HCT116 (cell line): ENCODE measurements at places on chromosomes 2 and 18. TPM values are rescaled to one million over a fixed set of nuclear protein-coding genes. Genes with fewer than 3 reads are reported as not detected.
A peak's percentile ranks its signal among the peaks of the same experiment; 100 is the strongest.

REG1B gene
- total RNA-seq, result 4.2 TPM

ALPP gene
- 0.34 TPM for total RNA-seq

NAT8 gene
- total RNA-seq, result not detected

STK25 gene
- 160 TPM for total RNA-seq

- H3K4me3 ChIP-seq, result no peak overlapping the region
- H3K4me1 ChIP-seq, result no peaks in the 10 kb centered on the region
- no peak for DNase-seq
- no peaks in the 10 kb centered on the region for H3K36me3 ChIP-seq
- no peak overlapping the region for H3K27ac ChIP-seq
- H3K27me3 ChIP-seq, result 0 out of 2 replicates have a peak, but pooled peaks cover 9% of the 10 kb centered on the region
Measured at GRCh38 chr2:164335947-164336346, 285.3 kb downstream of the GRB14 start.

DNA sequence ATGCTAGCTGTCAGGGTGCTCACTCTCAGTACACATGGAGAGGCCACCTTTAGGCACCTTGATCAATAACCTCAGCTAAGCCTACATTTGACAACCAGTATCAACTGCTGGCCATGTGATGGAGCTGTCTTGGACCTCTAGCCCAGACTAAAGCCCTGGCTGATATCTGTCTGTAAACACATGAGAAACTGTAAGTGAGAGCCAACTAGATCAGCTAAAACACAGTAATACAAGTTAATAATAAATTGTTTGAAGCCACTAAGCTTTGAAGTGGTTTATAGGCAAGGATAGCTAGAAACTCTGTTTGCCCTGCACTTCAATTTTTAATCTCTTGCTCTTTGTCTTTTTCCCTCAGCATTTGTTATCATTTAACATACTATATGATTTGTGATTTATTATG, 407.1 kb downstream of the SPAG16 start:
- H3K27me3 ChIP-seq, result no peaks in the 10 kb centered on the region
- H3K4me3 ChIP-seq, result no peak overlapping the region
- DNase-seq, result no peak
- no peak overlapping the region for H3K27ac ChIP-seq

DNA sequence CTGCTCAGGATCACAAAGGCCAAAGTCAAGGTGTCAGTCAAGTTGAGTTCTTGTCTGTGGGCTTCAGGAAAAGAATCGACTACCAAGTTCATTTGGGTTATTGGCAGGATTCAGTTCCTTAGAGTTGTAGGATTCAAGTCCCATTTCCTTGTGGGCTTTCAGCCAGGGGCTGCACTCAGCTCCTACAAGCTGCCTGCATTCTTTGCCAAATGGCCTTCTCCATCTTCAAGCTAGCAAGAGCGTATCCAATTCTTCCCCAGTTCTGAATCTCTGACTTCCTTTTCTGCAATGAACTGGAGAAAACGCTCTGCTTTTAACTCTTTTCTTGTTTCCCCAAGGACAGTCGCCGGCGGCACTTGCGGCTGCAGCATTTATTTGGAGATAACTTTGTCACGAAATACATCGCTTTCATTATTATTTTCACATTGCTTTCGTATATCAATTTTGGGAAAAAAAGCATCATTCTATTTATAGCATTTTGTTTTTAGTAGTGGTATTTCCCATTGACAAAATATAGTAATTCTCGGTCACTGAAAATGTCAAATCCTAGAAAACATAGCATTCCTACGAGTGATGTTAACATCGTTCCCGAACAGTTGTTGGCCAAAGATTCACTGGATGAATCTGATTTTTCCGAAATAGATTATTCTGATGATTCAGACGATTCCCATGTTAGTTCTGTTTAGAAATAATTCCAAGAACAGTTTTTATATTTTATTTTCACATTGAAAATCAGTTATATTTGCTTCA, 59.6 kb upstream of the SERPINE2 start:
- H3K36me3 ChIP-seq, result no peaks in the 10 kb centered on the region
- H3K4me3 ChIP-seq, result no peak overlapping the region
- DNase-seq, result no peak
- H3K27me3 ChIP-seq, result no peaks in the 10 kb centered on the region; the same call in 1 of the 2 replicates

DNA sequence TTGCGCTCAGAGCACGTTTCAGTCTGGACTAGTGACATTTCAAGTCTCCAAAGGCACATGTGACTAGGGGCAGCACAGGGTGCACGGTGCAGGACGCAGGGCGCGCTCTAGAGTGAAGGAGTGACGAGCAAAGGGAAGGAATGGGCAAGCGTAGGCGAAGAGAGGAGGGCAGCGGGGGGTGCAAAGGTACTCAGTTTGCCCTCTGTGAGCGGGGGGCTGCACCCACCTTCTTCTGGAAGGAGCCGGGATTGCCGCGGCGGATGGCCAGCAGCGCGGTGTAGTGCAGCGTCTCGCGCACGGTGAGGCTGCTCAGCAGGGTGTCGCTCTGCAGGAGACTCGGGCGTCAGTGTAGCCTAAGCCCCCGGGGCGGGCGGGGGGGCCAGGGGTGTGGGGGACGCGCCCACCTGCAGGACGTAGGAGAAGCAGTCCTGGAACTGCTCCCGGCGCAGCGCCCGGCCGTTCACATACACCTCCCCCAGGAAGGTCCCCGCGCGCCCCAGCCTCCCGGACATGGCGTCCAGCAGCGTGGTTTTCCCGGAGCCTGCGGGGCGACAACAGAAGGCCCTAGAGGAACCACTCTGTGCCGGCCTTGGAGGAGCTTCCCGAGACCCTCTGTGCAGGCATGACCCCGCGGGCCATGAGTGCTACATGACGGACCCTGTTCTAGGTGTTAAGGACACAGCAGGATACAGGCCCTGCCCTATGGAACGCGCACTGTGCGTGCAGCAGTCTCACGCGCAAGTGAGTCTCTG, 6.9 kb downstream of the ABCG5 start:
- no peak overlapping the region for H3K4me3 ChIP-seq
- H3K27me3 ChIP-seq, result no peaks in the 10 kb centered on the region
- no peak for DNase-seq
- no peaks in the 10 kb centered on the region for H3K36me3 ChIP-seq
- H3K27ac ChIP-seq, result no peak overlapping the region
- no peaks in the 10 kb centered on the region for H3K4me1 ChIP-seq

DNA sequence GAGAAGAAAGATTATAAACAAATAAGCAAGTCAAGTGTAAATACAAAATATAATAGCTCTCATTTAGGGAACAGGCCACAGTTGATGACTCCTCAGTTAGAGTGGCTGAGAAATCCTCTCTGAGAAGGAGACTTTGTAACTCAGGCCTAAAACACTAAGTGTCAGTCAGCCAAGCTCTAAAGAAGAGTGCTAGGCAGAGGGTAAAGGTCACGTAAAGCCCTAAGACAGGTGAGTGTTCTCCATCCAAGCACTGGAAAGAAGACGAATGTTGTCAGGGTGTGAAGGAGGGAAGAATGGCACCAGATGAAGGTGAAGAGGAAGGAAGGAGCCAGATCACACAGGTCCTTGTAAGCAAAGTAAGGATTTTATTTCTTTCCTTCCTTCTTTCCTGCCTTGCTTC, 24.3 kb downstream of the ERMN start:
- H3K27me3 ChIP-seq, result no peaks in the 10 kb centered on the region
- no peak for DNase-seq
- 0 out of 2 replicates have a peak, but pooled peaks cover 5% of the 10 kb centered on the region for H3K4me1 ChIP-seq
- H3K36me3 ChIP-seq, result no peaks in the 10 kb centered on the region

- no peaks in the 10 kb centered on the region for H3K27me3 ChIP-seq
- no peak overlapping the region for H3K27ac ChIP-seq
- DNase-seq, result no peak
- H3K4me3 ChIP-seq, result no peak overlapping the region
Measured at GRCh38 chr2:100810603-100811145, 9.3 kb upstream of the NPAS2 start.

DNA sequence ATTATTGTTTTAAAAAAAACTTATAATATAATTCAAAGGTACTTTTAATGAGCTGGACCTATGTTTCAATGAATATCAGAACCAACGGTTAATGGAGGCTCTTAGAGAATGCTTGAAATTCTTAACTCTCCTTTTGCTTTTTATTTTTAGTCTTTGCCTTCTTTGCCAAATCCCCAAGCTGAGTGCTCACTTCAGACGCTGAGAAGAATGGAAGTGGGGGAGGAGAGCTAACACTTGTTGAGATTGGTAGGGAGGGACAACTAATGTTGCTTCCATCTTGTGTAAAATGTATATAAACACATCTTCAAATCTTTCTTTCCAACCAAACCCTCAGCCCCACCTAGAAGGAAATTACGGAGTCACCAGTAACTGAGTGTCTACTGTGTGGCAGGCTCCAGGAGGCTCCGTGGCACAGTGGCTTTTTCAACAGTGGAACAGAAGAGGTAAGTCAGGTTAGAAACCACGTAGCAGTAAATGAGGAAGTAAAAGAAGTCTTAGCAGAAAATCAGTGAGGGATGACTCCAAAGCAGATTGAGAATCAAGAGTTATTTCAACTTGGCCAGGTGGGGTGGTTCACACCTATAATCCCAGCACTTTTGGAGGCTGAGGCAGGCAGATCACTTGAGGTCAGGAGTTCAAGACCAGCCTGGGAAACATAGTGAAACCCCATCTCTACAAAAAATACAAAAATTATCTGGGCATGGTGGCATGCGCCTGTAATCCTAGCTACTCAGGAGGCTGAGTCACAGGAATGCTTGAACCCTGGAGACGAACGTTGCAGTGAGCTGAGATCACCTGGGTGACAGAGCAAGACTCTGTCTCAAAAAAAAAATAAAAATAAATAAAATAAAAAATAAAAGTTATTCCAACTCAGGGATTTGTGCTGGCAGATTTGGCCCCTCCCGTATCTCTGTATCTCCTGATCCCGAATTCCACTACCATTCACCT, 45.0 kb upstream of the CREB1 start:
- DNase-seq, result no peak
- H3K36me3 ChIP-seq, result no peaks in the 10 kb centered on the region
- no peaks in the 10 kb centered on the region for H3K27me3 ChIP-seq
- no peaks in the 10 kb centered on the region for H3K4me1 ChIP-seq
- no peak overlapping the region for H3K4me3 ChIP-seq

- no peaks in the 10 kb centered on the region for H3K4me1 ChIP-seq
- no peaks in the 10 kb centered on the region for H3K36me3 ChIP-seq
- peak; percentile 16 for DNase-seq
- H3K27me3 ChIP-seq, result no peaks in the 10 kb centered on the region
Measured at GRCh38 chr2:182870227-182870626, 3.8 kb upstream of the FRZB start.

DNA sequence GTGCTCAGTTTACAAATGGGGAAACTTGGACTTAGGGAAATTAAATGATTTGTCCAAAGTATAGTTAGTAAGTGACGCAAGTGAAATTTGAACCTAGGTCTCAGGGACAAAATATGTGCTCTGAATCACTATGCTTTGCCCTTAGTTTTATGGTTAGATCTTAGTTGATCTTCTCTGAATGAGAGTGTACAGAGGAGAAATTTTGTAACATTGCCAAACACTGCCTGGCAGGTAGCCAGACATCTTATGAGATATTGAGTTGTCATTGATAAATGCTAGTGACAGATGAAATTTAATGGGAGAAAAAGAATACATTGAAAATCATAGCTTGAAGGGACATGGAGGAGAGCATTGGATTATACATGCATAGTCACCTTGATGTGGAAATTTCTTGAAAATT, 91.4 kb downstream of the GALNT1 start:
- no peaks in the 10 kb centered on the region for H3K4me1 ChIP-seq
- no peak for DNase-seq
- H3K27me3 ChIP-seq, result no peaks in the 10 kb centered on the region
- no peak overlapping the region for H3K4me3 ChIP-seq

DNA sequence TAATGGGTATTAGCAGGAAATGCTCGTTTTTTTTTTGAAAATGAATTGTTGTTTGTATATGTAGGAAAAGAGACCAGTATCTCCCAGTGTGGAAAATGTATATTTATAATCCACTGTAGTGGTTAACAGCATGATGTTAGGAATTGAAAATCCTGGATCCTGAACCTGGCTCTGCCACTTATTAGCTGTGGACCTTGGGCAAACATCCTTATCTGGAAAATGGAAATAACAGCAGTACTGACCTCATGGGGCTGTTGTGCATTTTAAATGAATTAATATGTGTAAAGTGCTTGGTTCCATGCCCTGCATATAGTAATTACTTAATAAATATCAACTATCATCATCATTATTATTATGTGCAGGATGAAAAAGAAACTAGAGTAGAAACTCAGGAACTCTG, 251.3 kb downstream of the CDCA7 start:
- no peaks in the 10 kb centered on the region for H3K27me3 ChIP-seq
- H3K4me1 ChIP-seq, result no peaks in the 10 kb centered on the region
- no peak overlapping the region for H3K27ac ChIP-seq
- no peaks in the 10 kb centered on the region for H3K36me3 ChIP-seq
- no peak overlapping the region for H3K4me3 ChIP-seq
- no peak for DNase-seq

DNA sequence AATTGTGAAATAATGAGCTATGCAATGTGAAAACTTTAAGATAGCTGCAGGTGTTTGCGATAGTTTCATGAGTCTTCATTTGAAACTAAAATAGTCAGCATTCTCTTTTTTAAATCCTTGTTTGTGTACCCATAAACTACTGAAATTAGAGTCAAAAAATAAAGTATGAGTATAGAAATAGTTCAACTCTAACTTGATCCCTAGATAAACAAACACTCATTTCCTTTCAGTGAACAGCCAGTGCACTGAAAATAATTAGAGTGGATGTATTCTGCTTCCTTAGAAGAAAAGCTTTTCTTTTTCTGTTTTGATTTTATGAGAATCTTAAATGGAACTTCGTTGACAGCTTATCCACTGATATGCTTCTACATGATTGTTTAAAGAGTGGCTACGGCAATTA, 1033.4 kb downstream of the SOCS6 start:
- H3K27ac ChIP-seq, result no peak overlapping the region
- no peaks in the 10 kb centered on the region for H3K27me3 ChIP-seq
- H3K4me1 ChIP-seq, result no peaks in the 10 kb centered on the region
- H3K4me3 ChIP-seq, result no peak overlapping the region

DNA sequence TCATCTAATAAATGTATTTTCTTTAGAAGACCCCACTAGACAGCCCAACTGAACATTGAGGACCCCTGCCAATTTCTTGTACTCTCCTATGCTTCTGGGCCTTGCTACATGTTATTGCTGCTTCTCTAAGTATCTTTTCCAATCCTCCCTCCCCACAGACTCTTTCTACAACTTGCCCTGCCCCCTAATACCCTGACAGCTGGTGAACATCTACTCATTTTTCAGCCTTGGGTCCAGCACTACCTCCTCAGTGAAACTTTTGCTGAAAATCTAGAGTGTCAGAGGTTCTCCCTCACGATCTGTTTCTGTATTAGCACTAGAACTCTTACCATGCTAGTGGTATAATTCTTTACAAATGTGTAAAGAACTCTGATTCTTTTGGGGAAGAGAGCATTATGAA, 106.8 kb upstream of the SIX3 start:
- H3K36me3 ChIP-seq, result no peaks in the 10 kb centered on the region
- H3K27ac ChIP-seq, result no peak overlapping the region
- H3K27me3 ChIP-seq, result no peaks in the 10 kb centered on the region
- no peak for DNase-seq
- H3K4me1 ChIP-seq, result no peaks in the 10 kb centered on the region
- no peak overlapping the region for H3K4me3 ChIP-seq

GRCh38 chr18:10715791-10716190, 190.0 kb downstream of the NAPG start:
- no peaks in the 10 kb centered on the region for H3K36me3 ChIP-seq
- no peak overlapping the region for H3K27ac ChIP-seq
- no peaks in the 10 kb centered on the region for H3K4me1 ChIP-seq
- peaks cover 61% of the 10 kb centered on the region for H3K27me3 ChIP-seq
- DNase-seq, result no peak
- no peak overlapping the region for H3K4me3 ChIP-seq
